Osteocyte (in vitro differentiated cells): ENCODE measurements at places on chromosomes 2 and 18.

DNA sequence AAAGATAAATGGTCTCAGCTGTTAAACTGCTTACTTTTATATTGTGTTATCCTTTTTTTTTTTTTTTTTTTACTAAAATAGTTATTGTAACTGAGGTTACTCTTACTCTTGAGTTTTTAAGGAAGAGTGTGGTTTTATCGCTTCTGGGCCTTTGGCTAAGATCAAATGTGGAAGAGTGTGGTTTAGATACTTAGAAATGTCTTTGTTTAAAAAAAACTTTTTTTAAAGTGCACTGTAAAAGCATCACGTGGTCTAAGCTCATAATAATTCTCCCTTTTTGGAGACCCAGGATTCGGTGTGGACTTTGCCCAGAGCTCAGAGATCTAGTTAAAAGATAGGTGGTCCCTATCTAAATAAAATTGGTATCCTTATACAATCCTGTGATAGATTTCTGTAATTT lies 11.9 kb upstream of the OXER1 start:
- no peak for DNase-seq

DNA sequence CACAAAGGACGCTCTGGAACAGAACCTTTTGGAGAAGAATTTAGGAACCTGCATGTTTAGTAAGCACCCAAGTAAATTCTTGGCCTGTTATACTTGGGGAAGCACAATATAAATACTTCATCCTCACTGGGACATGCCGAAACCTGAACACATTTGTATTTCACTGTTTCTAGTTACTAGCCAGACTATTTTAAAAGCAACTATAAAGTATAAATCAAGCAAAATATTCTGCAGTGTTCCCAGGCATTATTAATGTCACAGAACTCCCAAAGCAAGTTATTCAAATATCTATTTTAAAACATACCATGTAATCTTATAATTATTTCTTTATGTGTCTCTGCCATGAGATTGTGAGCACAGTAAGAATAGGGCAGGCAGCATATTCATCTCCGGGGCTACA lies 54.8 kb downstream of the CALCRL start:
- no peak for DNase-seq

DNA sequence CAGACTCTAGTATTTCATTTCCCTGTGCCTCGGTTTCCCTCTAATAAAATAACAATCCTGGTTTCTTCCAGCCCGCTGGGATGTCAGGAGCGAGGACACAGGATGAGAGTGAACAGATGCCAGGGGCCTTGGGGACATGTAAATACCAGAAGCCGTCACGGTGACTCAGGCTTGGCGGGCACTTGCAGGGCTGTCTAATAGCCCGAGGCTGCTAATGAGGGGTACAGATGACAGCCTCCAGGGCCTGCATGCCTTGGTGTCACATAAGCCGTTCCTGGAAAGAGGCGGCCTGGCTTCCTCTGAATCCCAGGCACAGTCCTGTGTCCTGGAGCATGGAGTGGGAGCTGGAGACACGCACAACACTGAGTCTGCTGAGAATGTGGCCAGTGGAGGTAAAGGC lies 28.2 kb downstream of the HS1BP3 start:
- no peak for DNase-seq

DNA sequence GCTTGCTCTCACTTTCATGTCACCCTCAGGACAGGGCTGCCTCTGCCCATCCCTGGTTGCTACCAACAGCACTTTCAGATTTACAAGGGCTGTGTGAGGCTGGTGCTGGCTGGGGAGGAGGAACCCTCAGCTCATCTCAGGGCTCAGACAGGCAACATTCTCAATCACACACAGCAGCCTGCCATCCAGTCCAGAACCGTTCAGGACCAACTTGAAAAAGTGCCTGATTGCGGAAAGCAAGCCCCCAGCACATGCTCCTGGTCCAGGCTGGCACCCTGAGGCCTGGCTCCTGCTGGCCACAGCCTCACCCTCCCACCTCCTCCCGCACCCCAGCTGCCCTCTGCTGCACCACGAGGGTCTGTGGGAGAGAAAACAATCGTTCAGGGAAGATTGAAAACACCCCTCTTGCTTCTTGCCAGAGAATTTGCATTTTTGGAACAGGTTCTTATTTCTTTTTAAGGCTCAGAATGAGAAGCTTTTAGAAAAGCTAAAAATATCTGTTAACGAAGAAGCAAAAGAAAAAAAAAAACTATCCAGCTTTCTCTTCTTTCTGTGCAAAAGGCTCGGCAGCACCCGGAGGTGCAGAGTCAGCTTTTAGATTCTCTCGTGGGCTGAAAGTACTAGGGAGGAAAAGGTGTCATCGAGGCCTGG lies 403.8 kb upstream of the ID2 start:
- peak; percentile 73 for DNase-seq

DNA sequence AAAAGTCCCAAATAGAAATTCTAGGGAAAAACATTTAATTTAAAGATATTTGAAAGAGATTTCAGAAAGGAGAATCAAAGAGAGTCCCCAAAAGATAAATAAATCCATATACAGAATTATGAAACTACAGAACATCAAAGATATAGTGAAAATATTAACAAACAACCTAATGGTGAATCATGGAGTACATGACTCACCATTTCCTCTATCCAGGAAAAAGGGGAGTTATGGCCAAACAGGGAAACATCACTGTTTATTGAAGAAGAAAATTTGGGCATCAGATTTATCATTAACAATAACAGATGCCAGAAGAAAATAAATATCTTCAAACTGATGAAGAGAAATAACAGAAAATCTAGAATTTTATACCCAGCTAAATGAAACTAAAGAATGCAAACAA lies 448.3 kb downstream of the CDH2 start:
- DNase-seq, result no peak

- DNase-seq, result no peak
These were observed 1118.2 kb downstream of the DPP10 start for GRCh38 chr2:115560666-115561065.
